ENCODE measurements at places on chromosomes 12 and 14.

DNA sequence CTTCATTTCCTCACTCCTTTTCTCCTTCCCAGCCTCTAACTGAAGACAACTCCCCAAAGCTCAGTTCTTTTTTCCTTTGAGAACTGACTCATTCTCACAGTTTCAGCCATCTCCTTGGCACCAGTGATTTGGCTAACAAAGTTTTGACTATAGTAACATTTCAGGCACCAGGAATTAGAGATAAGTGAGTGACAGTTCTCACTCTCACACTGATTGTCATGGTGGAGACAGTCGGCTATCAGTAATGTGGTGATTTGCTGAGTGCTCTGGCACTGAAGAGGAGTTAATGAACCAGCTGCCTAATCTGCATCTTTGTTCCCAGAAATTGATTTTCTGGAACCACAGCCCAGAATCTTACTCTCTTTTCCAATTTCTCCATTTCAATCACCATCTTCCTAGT is 29.5 kb downstream of the HELB start:
- DNase-seq, result no peak

DNA sequence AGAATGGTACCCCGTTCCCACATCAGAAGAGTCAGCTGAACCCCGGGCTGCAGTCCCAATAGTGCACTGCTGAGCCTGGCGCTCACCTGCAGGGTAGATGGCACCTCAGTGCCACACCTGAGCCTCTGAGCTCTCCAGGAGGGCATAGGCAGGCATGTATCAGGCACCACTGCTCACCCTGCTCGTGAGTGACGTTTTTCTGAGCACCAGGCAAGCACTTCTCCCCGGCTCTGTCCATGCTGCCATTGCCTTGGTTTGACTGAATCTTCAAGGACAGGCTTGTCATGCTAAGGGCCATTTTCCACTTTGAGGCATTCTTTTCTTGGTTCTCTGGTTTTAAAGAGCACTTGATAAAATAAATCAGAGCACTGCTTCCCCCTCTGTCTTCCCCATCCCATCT is 161.6 kb upstream of the PRMT8 start:
- DNase-seq, result no peak

DNA sequence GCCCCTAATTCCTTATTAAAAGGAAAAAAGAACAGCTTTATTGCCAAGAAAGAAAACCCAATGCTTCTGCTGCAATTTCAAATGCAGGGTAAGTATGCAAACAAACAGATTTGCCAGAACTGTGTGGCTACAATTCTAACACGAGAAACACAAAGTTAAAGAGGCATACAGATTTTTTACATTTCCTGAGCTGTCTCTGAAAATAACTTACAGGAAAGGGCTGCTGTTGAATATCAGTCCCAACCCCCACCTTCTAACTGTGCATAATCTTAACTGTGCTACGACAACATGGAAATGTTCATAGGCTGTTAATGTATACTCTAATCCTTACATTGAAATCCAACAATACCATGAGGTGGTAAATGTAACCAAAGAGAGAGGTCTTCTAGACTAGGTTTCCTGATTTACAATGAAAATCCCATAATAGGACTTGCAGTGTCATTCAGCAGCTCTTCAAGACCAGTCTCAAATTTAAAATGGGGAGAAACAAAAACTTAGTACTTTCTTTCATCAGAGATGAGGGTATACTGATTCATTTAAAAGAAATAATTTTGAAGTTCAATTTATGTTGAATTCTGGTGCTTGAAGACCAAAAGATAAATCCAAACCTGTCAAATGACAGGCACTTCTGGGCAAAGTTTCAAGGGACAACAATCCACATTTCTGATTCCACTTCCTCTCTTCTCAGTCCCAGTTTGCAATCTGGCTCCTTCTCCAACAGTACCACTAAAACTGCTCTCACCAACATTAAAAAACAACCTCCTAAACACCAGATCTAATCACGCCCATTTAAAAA is 14.4 kb downstream of the FGD6 start:
- DNase-seq, result no peak

DNA sequence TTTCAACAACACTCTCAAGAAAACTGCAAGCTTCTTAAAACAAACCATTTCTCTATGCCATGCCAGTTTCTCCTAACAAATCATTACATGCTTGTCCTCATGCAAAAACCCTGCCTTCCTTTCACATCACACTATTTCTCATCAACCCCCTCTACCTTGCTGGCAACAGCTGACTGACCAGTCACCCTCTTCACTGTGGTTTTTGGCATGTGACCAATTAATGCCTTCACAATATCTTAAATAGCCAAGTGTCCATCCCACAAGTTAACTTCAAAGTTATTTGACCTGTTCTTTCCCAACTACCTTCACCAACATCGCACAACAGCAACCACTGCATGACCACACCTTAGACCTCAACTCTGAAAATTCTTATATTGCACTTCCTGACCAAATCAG is 159.6 kb downstream of the CEP128 start:
- no peak for DNase-seq

DNA sequence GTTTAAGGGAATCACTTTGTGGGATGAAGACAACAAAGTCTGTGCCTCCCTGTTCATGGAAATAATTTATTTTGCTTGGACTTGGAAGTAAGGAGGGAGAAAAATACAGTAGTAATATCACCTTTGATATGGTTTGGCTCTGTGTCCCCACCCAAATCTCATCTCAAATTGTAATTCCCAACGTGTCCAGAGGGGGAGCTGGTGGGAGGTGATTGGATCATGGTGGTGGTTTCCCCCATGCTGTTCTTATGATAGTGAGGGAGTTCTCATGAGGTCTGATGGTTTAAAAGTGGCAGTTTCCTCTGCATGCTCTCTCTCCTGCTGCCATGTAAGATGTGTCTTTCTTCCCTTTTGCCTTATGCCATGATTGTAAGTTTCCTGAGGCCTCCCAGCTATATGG is 460.7 kb downstream of the NOVA1 start:
- no peak for DNase-seq

- no peak for DNase-seq
These were observed 54.6 kb upstream of the ARHGAP5 start for GRCh38 chr14:32022525-32022924.

GRCh38 chr12:54997929-54998522 is 13.5 kb upstream of the TESPA1 start:
- no peak for DNase-seq

- no peak for DNase-seq
These were observed 31.2 kb upstream of the USP44 start for GRCh38 chr12:95582230-95583058.

DNA sequence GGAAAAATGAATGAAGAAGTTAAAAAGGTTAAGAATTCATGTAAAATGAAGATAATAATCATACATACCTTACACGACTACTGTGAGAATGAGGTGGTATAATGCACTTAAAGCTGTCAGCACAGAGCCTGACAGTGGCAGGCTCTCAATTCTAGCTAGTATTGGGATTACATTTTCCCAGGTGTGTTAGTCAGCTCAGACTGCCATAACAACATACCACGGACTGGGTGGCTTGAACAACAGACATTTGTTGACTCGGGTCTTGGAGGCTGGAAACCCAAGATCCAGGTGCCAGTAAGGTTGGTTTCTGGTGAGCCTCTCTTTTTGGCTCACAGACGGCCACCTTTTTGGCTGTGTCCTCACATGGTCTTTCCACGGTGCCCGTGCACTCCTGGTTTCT is 167.8 kb downstream of the CHST11 start:
- DNase-seq, result no peak

DNA sequence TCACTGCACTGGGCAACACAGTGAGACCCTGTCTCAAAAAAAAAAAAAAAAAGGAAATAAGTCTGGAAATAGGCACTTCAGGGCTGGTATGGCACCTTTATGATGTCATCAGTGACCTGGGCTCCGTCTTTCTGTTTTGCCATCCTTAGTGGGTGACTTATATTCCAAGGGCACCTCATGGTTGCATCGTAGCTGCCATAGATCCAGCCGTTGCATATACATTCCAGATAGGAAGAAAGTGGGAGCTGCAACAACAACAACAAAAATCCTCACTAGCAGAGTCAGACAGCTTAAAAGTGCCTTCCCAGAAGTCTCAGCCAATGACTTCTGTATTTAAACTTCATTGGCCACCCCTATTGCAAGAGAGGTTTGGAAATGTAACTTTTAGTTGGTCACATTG is 26.4 kb downstream of the MYL2 start:
- DNase-seq, result no peak

DNA sequence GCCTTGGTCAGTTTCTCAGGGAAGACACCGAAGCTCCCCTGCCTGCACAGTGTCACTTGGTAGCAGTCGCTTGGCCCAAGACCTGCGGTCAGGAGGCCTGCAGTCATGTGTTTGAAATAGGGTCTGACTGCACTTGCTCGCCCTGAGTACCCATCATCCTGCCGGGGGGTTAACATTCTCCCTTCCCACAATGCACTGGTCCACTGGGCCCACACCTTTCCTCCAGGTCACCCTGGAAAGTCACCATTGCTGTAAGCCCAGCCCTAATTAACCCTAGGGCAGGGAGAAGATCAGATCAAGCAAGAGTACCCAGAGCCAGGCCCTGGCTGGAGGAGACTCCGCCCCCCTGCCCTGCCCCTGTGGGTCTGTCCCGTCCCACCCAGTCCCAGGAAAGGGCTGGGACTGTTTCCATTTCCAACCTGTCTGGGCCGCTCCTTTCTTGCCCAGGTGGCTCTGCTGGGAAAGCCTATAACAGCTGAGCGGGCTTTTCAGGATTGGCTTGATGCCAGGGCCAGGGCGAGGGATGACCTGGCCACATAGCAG is 87.1 kb downstream of the ZFP36L1 start:
- DNase-seq, result no peak

DNA sequence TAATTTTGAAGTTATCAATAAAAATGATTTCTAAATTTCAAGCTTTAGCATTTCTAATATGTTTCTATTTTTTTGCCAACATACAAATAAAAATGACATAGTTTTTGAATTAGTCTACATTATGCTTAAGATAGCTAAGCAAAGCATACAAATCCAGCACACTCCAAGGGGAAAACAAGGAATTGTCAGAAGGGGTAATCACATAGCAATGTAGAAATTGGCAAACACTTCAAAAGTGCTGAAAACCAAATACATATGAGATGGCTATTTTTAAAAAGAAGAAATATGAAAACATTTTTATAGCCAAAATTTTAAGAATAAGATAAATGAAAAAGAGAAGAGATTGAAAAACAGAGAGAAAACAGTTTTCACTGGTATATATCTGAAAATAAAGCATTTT is 308.0 kb downstream of the SLC6A15 start:
- no peak for DNase-seq

DNA sequence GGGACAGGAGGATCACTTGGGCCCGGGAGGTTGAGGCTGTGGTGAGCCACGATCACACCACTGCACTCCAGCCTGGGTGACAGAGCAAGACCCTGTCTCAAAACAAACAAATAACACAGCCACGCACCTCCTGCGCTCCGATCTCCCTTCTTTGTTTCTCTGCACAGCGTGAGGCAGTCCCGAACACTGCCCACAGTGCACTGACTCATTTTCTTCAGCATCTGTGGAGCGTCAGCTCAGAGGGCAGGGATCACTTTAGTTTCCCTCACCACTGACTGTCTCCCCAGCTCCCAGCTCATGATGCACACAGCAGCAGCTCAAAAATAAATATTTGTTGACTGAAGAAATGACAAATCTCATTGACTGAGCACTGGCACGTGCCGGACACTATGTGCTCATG is 883 bp upstream of the MYL2 start:
- no peak for DNase-seq

DNA sequence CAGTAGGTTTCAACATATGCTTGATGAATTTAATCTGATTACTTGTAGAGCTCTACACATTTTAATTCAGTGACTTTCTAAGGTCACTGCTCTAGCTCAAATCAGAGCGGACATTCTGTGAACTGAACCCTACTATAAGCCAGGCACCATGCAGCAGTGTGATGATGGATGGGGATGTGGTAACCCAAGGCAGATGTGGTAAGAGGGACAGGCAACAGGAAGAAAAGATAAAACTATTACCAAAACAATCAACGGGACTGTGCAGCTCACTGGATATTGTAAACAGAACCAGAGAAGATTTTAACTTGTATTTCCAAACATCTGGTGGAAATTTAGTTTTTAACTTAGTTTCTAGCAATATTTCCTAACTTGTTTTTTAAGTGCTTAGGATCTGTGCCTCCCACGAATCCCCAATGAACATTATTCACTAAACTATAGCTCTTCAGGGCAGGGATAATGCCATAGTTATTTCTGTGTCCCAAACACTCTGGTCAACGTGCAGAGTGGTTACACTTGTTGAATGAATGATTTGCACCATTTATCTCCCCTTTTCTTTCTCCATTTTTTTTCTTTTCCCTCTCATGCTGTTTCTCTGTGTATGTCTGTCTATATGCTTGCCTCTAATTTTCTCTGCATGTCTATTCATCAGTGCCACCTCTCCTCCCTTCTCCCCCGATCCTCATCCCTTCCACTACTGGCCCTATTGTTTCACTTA is 3.0 kb downstream of the ERO1A start:
- no peak for DNase-seq
